Ascending aorta (tissue), 2 donors: ENCODE measurements at places on chromosomes 12 and 14.
A peak's percentile ranks its signal among the peaks of the same experiment; 100 is the strongest.

GRCh38 chr12:22684140-22685118 lies 59.5 kb downstream of the ETNK1 start:
- DNase-seq = no peak

- DNase-seq = no peak
Measured at GRCh38 chr14:54901380-54902142, 1.1 kb downstream of the GCH1 start.

- DNase-seq = no peak
Measured at GRCh38 chr14:36662258-36662542, 540 bp downstream of the PAX9 start.

GRCh38 chr12:122975790-122976647 lies 975 bp downstream of the OGFOD2 start:
- DNase-seq = no peak

GRCh38 chr14:104103446-104104075 lies 18.1 kb downstream of the ASPG start:
- no peak for DNase-seq

DNA sequence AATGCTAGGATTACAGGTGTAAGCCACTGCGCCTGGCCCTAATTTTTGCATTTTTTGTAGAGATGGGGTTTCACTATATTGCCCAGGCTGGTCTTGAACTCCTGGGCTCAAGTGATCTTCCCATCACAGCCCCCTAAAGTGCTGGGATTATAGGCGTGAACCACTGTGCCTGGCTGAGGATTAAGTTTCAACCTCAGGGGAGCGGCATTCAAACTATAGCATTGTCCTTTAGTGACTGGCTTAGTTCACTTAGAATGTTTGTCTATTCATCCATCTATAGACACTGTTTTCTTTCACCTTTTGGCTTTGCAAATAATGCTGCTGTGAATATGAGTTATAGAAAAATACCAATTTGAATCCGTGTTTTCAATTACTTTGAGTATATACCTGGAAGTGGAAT lies 25.2 kb downstream of the PTPN11 start:
- no peak for DNase-seq

- no peak for DNase-seq
Measured at GRCh38 chr12:26297396-26298070, 102.2 kb downstream of the SSPN start.

GRCh38 chr12:121189131-121189530 lies 20.8 kb upstream of the P2RX4 start:
- DNase-seq = no peak

DNA sequence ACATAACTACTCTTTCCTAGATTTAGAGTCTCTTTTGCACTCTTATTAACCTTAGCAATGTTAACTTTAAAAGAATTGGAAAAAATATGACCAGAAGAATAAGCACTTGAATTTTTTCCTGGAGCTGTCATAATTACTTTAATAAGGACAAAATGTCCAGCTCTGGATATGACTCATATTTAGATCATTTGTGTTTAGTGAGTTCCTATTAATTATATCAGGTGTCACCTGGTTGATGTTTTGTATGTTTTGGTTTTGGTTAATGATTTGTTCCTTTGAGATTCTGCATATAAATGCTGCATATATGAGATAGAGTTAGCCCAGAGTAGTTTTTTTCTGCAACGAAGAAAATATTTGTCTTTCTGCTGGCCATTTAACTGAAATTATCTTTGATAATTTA lies 5.1 kb downstream of the CLECL1 start:
- no peak for DNase-seq

DNA sequence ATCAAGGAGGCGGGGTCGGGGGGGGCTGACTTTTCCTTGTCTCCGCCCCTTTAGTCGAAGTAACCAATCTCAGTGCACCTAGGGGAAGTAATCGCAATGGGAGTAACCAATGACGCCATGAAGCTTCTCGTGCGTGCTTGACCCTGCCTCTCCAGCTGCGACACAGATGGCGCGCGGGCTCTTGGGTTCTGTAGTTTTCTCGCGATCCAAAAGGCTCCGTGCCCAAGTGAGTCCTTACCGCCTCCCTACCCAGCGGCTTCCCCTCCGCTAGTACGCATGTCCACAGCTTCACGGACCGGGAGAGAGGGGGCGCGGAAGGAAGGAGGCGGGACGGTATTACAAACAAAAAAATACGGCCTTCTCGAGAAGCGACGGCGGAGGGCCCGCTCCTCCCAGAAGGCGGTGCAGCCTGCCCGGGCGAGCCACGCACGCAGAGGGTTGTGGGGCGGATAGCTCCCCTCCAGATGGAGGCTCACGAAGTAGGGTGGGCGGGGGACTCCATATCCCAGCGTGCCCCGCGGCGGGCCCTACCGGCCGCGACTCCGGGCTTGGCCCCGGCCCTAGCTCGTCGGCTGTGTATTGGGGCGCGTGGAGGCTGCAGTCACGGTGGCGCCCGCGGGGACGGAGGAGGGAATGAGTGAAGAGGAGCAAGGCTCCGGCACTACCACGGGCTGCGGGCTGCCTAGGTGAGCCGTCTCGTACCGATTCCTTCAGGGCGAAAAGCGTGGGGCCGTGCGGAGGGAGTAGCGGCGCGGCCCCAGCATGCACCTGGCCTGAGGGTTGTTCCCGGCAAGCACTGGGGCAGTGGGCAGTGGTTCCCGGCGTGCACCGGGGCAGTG lies at the start of gene TARBP2:
TSS of gene TARBP2 (plus strand) at position 508 of the 839 bp plus-strand sequence. CDS start at position 634, 126 bp downstream.
- DNase-seq = peak; percentile 100

DNA sequence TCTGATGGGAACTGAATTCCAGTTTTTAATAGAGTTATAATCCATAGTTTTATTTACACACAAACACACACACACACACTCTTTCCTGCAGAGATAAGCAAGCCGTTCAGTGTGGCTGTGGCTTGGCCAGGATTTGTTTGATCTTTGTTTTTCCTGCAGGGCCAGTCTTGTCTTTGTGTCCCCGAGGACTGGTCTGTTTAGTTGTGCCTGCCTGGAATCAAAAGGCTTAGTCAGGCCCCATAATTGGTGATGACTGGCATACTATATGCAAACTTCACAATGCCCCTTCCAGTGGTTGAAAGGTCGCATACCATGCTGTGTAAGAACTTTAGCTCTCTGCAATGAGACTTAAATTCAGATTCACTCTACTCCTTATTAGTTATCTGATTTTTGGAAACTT lies 26.0 kb downstream of the WBP11 start:
- DNase-seq = no peak

DNA sequence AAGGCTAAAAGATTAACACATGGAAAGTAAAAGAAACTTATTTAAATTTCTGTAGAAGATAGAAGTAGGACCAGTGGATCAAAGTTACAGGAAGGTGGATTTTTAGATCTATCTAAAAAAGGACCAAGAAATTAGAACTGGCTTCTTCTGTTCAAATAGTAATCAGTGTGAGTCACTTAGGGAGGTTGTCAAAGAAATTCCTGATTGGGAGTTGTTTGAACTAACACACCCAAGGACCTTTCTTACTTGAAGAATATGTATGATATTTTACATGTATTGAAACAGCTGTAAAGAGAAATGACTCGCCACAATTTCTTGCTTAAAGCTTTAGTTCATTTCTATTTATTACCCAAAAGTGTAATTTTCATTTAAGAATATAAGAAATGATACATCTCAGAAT lies 256.9 kb downstream of the RAD51B start:
- DNase-seq = no peak

- DNase-seq = no peak
Measured at GRCh38 chr14:29637411-29637810, 290.2 kb downstream of the PRKD1 start.

DNA sequence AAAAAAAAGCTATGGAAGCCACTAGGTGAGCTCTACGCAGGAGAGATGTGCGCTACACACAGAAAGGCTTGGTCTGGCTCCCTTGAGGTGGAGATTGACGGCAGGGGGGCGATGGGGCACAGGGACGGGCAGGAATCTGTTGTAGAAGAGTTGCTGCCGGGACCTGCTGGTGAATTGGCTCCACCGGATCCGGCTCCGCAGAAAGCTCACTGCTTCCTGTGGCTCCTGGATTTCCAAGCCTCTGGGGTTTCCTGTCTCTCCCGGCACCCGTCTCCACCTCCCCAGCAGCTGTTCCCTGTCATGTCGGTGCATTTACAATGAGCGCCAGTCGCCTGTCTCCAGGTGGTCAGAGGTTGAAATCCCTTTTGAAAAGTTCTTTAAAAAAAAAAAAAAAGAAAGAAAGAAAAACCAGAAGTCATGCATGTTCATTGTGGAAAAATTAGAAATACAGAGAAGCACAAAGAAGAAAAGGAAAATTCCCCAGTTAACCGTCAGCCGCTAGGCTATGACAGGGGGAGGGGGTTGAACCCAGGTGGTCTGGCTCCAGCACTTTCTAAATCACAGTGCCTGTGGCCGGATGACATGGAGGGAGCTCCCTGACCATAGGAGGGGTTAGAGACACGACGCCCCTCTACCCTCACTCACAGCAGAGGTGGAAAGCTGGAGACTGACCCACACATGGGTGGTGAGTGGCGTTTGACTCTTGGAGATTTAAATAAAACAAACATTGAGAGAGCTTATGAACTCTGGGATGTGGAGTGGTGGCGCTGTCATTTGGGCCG lies 20.8 kb downstream of the FAM222A start:
- peak; percentile 53 for DNase-seq

DNA sequence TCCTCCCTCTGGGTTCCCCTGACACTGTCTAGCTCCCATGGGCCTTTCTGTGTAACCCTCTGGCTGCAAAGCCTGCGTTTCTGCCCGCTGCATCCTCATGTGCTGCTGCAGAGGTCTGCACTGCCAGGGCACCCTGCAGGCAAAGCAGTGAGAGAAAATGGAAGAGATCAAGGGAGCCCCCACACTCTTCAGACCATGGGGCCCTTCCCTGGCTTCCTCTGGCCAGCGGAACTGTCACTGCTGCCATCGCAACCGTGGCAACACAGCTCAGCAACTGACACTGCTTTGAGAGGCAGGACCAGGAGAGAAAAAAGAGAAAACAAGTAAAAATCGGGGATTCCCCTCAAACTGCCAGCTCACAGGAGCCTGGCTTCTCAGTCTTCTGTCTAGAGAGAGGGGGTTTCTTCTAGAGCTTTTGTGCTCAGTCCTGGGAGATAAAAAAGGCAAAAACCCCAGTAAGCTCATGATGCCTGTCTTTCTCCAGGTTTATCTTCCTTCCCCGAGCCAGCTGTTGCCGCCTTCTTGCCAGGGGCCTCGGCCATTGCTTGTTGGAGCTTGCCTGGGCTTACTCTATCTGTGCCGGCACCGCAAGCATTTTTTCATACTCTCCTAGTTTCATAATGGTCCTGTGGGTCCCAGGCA lies 38.9 kb downstream of the C14orf132 start:
- DNase-seq = no peak

DNA sequence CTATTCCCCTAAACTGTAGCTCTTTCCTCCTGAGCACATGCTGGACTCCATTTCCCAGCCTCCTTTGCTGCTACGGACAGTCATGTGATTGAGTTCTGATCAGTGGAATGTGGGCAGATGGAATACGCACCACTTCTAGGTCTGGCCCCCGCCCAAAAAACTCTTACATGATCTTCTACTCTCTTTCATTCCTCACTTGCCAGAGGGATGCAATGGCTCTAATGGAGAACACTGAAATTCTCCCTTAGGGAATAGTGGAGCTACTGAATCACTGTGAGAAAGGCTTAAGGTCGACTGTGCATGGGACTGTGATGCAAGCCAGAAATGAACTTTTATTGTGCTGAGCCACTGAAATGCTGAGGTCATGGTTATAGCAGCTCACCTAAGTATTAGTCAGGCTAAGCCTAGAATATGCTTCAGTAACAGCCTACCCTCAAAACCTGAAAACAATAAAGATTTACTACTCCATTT lies 13.0 kb upstream of the TMED2 start:
- peak; percentile 76 for DNase-seq
